Stimulated activated CD8-positive, alpha-beta memory T cell treated with anti-CD3 and anti-CD28 coated beads, Interleukin-15, amount 100 ng/mL, for 48 hours (primary cell): ENCODE measurements at places on chromosomes 6 and 20.

GRCh38 chr20:10447028-10447427, 11.9 kb downstream of the SLX4IP start:
- peak; percentile 32 for DNase-seq

- DNase-seq, result no peak
These were observed 43.8 kb downstream of the CD40 start for GRCh38 chr20:46161921-46162320.

GRCh38 chr6:11033825-11034224, 10.3 kb downstream of the ELOVL2 start:
- no peak for DNase-seq

DNA sequence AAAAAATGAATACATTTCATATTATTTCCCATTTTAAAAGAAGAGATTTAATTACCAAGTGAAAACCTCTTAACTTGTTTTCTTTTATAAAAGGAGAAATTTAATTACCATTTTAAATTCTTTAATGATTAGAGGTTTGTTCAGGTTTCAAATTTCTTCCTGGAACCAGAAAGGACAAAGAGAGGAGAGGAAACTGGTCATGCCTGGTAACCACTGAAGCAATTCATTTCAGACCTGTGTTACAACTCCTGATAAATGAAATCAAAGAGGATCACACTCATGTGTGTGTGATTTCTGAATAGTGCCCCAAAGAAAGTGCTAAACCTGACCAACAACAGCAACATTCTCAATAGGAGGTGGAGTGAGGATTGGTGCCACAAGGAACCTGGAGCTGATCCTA, 12.6 kb upstream of the SLPI start:
- no peak for DNase-seq

DNA sequence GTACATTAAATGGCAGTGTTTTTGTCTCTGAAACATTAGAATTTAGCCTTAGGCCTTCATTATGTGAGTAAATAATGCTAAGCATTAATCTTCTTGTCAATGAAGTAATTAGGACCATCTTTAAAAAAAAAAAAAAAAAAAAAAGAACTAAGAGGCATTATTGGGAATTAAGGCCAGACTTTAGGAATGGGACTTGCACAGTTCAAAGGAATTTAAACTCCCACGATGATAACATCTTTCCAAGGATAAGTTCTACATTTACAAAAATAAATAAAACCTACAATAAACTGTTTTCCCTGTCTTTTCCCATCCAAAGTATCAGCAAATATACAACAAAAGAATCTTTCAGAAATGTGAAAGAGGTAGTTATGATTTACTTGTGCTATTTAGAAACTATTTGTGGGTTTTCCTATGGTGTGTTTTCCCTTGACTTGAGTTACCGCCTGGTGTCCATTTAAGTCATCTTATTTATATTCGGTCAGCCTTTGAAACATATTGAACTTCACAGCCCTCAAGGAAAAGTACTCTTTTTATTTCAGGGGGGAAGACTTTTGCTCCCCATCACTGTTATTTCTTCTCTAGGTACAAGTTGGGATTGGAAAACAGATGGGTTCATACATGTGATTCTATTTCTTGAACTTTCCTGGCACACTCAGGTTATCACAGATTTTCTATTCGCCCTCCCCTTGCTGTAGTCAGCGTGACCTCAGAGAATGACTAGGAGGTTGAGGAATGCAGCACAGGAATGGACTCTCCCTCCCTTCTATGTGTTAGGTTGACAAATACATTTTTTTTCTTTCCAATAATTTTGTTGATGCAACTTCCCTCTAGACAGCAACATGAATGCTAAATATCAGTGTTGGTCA, 13.6 kb downstream of the STMND1 start:
- DNase-seq, result no peak

GRCh38 chr6:7719364-7719850, 6.5 kb upstream of the BMP6 start:
- no peak for DNase-seq

DNA sequence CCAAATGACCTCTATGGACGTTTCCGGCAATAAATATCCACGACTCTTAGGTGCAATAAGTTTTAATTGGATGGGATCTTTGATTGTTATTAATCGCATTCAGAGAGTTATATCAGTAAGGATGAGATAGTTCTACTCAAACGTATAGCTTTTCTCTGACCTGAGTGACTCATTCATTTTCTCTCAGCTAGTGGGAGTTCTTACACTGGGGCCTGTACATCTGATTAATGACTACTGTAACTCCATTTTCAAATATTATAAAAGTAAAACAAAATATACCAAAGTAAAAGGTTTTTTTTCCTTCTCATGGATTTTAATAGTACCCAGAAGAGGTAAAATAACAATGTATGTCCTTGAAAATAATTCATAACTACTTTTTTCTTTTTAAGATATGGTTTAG, 41.1 kb upstream of the SAMD5 start:
- DNase-seq, result no peak

DNA sequence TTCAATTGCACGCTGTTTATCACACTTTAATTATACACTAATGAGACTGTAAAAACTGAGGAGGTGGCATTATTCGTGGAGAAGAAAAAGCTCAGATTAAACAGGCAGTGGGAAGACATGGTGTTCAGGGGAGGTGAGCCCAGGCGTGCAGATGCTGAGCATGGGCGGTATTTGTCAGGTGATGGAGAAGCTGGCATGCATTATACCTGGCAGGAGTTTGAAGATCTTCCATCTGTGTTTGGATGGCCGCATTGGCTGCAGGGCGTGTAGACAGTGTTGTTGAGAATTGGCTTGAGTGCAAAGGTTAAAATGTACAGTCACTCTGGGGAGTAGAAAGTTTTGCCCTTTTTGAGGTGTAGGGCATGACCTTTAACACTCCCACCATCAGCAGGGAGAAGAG, 213.8 kb downstream of the ERMARD start:
- no peak for DNase-seq

- DNase-seq, result no peak
These were observed 98.3 kb upstream of the FRMD1 start for GRCh38 chr6:168177103-168177891.

- no peak for DNase-seq
These were observed 256.7 kb downstream of the UST start for GRCh38 chr6:149003560-149003959.

DNA sequence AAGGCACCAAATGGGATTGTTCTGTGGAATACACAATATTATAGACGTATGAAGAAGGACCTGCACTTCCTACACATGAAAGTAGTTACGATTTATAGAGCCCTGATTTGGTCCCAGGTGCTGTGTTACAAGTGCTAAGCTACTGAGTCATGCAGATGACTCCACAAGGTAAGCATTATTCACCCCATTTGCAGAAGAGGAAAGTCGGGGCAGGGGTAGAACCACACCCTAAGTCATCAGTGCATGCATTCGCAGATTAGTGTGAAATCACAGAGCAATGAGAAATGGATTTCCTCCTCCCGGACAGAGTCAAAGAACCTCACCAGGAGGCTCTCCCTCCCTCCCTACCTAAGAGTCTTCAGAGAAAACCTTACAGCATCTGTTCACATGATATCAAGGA, 279.5 kb downstream of the LRFN2 start:
- DNase-seq, result no peak

GRCh38 chr20:59014680-59015389, 4.4 kb upstream of the TUBB1 start:
- DNase-seq, result no peak
